HL-60 (cell line): ENCODE measurements at places on chromosomes 5 and 9.

DNA sequence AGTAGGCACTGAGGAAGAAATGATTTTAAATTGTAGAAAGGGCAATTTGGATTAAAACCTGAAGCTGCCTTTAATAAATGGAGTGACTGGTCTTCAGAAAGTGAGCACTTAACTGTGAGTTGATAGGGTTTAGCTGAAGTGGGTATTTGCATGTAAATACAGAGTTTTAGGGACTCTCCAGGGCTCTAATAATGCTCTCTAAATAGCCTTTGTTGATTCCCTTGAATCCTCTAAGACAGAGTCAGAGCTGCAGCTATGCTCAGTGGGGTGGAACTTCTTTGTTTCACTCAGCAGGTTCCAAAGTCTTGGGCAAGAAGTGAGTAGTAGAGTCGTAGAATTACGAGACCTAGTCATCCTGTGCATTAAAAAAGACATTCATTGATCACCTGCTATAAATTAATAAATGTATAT, 21.4 kb downstream of the GLRA1 start:
- no peak for DNase-seq

DNA sequence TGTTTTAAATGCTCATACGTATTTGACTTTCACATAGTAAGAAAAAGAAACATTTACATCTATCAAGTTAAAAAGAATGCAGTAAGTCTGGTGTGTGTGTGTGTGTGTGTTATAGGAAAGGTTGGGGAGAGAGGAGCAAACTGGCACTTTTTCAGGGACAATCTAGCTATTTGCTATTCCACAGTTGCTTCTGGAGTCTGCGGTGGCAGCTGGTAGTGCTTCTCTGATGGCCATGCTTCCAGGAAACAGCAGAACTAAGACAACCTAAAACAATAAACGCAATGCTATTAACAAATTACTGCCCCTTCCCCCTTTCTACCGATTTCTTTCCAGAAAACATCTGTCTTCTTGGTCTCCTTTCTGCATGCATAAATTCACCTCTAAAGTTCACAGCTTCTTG, 70.0 kb upstream of the CDH10 start:
- no peak for DNase-seq

- DNase-seq, result no peak
These were observed 38.6 kb downstream of the GALNT12 start for GRCh38 chr9:98846081-98846480.

DNA sequence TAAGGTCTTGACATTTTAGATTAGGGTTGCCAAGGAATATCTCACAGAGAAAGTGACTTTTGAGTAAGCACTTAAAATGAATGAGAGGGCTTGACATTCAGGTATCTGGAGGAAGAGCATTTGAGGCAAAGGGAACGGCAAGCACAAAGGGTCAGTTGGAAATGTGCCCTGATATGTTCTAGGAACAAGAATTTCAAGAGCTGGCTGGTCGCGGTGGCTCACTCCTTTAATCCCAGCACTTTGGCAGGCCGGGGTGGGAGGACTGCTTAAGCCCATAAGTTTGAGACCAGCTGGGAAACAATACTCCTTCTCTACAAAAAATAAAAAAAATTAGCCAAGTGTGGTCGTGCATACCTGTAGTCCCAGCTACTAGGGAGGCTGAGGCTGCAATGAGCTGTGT, 16.5 kb downstream of the KIAA1958 start:
- DNase-seq, result no peak

GRCh38 chr9:19022206-19022605, 10.8 kb downstream of the SAXO1 start:
- DNase-seq, result no peak

- DNase-seq, result no peak
These were observed 38.2 kb downstream of the TRIP13 start for GRCh38 chr5:930866-931265.

DNA sequence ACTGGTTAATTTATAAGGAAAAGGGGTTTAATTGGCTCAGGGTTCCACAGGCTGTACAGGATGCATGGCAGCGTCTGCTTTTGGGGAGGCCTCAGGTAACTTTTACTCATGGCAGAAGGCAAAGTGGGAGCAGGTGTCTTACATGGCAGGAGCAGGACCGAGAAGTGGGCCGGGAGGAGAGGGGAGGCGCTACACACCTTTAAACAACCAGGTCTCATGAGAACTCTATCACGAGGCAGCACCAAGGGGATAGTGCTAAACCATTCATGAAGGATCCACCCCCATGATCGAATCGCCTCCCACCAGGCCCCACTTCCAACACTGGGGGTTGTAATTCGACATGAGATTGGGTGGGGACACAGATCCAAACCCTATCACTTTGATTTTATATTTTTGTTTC, 21.7 kb downstream of the TMEM171 start:
- DNase-seq, result no peak

GRCh38 chr5:40495237-40495635, 184.5 kb upstream of the PTGER4 start:
- DNase-seq, result no peak

DNA sequence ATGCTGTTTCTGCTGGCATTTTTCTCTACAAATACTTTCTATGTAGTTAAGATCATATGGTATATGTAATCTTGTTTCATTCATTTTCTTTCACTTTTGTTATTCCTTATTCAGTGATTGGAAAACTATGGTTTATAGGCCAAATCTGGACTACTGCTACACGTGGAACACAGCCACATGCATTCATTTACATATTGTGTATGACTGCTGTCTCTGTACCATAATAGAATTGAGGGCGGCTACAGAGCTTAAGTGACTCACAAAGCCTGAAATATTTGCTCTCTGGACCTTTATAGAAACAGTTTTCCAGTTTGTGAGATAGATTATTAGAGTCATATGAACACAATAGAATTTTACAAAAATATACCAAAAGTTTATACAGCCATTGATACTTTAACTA, 133.6 kb upstream of the CDKN2B start:
- DNase-seq, result no peak

GRCh38 chr5:170520372-170520771, 16.6 kb downstream of the KCNIP1 start:
- no peak for DNase-seq

DNA sequence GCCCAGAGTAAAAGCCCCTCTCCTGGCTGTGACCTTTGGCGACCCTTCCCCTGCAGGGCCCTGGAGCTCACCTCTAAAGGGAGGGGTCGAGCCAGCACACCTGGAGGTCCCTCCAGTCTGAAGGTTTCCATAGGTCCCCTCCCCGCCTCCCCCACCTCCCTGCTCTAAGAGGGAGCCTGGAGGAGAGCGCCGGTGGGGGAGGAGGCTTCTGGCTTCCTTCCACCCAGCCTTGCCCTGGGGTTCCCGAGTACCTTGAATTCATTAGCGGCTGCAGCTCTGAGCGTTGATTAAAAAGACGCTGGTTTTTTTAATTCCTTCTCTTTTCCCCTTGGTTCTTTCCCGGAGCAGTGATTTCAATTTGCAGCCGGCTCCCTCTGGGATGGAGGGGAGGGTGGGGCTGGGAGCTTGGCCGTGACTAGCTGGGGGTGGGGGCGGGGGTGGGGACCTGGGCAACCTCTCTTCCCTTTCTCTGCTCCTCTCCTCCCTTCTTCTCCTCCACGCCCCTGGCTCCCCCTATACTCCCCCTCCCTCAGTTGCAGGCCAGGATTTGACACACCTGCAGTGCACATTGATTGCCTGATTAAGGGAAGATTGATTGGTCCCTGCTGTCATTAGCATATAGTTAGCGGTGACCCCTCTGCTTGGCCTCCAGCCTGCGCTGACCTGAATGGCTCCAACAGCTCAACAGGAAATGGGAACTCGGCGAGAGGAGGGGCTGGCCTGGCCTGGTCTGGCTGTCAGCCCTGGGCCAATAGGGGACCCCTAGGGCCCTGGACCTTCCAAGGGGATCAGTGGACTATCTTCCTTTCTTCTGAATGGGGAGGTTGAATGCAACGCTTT, 67.5 kb upstream of the RAPGEF1 start:
- DNase-seq, result no peak

DNA sequence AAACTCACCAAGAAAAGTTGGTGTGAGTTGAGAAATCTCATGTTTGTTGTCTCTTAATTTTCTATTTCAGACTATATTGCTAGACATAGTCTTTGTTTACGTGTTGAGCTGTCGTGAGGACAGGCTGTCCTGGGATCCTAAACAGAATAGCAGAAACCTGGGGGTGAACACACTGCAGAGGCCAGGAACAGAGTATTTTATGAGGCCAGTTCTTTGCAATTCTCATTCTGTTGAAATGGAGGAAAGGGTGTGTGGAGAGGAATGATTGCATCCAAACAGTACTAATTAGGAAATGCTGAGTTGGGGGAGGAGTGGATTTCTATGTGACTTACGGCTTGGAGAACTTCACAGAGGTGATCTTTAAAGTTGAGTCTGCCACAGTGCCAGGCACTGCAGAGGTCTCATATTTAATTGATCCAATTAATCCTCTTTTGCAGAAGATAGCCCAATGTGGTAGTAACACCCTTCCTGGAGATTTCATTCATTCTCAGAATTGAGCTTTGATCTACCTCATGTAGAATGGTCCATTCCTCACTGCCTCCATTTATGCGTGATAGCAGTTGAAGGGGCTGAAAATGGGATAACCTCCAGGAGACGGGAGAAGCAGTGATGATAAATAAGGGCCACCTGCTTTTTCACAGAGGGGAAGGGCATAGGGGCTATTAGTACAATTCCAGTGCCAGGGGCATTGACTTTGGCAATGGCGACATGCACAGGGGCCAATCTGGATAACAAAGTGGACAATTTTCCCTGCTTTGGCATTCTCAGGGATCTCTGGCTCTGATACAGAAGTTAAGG, 84.7 kb upstream of the TNFAIP8 start:
- peak; percentile 50 for DNase-seq

GRCh38 chr9:123411636-123412035, 55.6 kb downstream of the CRB2 start:
- DNase-seq, result no peak

- no peak for DNase-seq
These were observed 110.0 kb downstream of the PAM start for GRCh38 chr5:102865171-102865509.

DNA sequence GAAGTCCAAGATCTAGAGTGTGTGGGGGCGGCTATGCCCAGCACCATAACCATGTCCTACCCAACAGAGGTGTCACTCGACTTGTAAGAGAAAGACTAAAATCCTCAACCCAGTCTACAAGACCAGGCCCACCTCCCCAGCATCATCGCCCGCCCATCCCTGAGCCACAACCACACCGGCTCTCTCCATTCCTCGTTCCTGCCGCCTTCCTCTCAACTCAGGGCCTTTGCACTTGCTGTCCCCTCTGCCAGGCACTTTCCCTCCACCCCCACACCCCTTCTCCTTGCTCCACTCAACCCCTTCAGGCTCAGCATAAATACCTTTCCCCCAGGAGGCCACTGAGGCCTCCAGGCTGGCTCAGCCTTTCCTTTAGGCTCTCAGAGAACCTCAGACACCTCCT, 69.3 kb downstream of the PAX5 start:
- no peak for DNase-seq

DNA sequence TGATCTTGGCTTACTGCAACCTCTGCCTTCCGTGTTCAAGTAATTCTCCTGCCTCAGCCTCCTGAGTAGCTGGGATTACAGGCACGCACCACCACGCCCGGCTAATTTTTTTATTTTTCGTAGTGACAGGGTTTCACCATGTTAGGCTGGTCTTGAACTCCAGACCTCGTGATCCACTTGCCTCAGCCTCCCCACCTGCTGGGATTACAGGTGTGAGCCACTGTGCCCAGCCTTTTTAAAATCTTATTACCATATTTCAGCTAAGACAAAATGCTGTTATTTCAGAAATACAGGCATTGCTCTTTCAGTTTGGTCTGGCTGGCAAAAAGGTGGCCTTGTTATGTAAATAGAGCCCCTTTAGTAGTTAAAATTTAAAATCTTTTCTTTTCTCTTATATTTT, 46.9 kb upstream of the GLDC start:
- DNase-seq, result no peak

DNA sequence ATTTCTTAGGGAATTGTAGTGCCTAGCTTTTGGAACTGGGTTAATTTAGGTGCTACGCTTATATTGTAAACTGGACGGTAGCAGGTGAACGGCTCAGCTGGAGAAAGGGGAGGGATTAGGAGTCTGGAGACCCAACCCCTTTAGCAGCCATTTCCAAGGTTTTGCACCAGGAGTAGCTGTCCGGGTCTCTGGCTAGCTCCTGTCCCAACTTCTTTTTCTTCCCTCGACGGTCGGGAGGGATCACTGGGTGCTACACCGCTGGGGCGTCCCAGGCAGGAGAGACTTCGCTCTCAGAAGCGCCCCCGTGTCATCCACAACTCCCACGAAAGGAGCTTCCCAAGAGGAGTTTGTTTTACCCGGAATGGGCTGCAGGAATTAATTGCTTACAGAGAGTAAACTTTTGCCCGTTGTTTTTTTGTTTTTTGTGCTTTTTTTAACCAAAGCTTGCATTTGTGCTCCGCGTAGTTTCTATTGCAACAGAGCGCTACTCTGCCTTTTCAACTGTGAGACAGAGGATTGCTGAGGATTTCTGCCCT, 1640.9 kb upstream of the C9orf72 start:
- no peak for DNase-seq

DNA sequence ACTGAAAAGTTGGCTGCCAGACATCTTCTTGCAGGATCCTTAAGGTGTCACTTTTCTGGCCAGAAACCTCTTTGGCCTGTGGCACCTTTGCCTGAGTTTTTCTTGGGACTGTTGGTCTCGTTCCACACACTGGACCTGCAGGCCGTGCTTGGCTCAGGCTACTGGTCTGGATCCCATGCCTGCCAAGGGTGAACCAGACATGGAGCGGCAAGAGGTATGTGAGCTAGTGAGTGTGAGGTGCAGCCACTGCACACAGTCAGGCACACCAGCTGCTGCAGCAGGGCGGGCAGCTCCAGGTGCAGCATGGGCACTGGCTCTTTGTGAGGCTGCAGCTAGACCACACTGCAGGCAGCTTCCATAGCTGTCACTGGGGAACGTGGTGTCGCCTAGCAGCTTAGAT, 47.9 kb downstream of the NDUFAF2 start:
- DNase-seq, result no peak

GRCh38 chr5:176692839-176693476, 45.7 kb downstream of the TSPAN17 start:
- DNase-seq, result no peak
